ENCODE measurements at places on chromosomes 1 and 21.
A peak's percentile ranks its signal among the peaks of the same experiment; 100 is the strongest.

DNA sequence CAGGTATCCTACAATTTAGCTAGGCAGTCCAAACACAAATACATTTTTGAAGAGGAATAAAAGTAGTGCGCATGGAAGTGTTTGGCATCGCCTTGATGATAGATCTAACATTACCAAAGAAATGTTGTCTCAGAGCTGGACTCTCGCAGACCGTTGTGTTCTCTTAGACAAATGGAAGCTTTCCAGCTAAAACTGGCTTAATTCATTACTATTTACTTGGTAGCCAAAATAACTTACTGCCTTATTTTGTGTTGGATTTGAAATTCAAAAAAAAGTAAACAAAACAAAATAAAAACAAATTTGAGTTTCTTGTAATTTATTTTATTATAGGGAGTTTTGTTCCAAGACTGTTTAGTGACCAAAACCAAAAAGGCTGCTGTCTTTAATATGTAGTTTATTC is 51.6 kb downstream of the PDE4B start:
- DNase-seq, result no peak

DNA sequence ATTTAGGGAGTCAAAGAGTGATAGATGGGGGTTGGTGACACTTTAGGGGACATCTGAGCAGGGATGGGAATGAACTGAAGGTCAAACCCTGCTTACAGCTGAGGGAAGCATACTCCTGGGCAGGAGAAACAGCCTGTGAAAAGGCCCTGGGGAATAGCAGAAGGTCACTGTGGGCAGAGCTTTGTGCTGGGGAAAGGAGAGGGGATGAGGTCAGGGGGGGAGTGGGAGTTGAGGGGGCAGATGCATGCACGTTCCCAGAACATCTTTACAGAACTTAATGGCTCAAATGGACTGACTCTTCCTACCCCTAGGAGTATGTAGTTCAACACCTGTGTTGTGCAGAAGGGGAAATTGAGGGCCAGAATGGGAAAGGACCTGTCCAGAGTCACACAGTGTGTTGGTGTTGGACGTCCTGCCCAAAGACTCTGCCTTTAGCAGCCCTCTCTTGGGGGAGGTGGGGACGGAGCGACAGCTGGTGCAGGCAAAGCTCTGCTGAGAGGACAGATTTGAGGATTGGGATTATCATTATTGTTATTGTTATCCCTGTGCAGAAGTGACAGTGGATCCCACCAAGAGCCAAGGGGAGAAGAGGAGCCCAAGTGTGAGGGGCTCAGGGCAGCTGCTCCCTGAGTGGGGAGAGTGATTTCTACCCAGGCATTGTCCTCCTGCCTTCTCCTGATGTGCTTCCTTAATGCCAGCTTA is 116.5 kb downstream of the PTPRU start:
- no peak for DNase-seq

DNA sequence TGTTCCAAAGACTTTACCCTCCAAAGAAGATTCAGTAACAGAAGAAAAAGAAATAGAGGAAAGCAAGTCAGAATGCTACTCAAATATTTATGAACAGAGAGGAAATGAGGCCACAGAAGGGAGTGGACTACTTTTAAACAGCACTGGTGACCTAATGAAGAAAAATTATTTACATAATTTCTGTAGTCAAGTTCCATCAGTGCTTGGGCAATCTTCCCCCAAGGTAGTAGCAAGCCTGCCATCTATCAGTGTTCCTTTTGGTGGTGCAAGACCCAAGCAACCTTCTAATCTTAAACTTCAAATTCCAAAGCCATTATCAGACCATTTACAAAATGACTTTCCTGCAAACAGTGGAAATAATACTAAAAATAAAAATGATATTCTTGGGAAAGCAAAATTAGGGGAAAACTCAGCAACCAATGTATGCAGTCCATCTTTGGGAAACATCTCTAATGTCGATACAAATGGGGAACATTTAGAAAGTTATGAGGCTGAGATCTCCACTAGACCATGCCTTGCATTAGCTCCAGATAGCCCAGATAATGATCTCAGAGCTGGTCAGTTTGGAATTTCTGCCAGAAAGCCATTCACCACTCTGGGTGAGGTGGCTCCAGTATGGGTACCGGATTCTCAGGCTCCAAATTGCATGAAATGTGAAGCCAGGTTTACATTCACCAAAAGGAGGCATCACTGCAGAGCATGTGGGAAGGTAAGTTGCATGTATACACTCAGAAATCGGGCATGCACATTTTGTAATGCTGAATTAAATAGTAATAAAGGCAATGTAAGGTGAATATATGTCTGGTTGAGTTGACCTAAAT is 97.2 kb downstream of the ZFYVE9 start:
- peak; percentile 26 for DNase-seq

DNA sequence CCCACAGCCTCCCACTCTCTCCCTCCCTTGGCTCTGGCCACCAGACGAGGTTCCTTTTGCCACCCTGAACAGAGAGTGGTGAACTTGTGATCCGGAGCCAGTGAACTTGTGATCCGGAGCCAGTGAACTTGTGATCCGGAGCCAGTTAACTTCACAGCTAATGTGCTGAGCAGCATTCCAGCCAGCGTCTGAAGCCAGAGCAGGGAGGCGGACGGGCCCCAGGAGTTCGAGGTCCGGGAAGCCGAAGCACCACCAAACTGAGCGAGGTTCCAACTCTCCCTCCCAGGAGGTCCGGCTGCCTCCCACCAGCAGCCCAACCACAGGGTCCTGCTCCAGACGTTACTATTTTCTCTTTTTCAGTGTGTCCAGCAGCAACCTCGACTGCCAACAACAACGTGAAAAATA is 85.8 kb downstream of the SYF2 start:
- DNase-seq, result no peak

- no peak for DNase-seq
These were observed 56.9 kb downstream of the KLHDC7A start for GRCh38 chr1:18537386-18538306.

DNA sequence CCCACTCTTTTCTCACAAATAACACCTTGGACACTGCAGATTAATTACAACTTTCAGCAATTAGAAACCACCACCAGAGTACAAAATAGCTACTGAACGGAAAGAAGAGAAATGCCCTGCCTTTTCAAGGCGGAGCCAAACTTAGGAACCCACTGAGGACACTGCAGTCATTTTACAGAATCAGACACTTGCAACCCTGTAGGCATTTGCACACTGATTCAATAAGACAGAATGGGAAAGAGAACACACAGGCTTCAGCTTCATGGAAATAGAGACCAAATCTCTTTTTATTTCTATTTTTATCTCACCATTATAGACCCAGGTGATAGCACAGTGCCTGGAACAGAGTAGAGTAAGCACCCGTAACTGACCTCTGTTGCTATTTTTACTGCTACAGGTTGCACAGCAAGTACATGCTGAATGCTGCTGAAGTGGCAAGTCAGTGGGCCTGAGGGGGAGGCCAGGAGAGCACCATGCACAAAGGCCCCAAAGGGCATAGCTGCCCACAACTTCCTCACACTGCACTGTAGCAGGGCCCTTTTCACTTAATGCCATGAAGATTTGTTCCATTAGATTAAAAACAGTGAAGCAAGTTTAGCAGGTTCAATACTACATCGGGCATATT is 50.7 kb upstream of the EDARADD start:
- no peak for DNase-seq

DNA sequence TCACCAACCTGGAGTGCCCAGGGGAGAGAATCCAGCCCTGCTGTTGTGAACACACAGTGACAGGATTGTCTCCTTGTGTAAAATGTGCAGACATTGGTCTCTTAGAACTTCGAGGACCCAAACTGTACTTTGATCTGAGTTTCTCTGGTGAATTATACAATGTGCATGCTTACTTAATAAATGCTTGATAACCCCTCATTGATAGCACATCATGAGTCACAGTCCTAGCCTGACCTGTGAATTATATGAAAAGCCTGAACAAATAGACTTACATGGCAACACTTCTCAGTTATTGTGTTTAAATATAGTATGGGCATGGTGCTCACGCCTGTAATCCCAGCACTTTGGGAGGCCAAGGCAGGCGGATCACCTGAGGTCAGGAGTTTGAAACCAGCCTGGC is 22.6 kb downstream of the IFNGR2 start:
- no peak for DNase-seq

DNA sequence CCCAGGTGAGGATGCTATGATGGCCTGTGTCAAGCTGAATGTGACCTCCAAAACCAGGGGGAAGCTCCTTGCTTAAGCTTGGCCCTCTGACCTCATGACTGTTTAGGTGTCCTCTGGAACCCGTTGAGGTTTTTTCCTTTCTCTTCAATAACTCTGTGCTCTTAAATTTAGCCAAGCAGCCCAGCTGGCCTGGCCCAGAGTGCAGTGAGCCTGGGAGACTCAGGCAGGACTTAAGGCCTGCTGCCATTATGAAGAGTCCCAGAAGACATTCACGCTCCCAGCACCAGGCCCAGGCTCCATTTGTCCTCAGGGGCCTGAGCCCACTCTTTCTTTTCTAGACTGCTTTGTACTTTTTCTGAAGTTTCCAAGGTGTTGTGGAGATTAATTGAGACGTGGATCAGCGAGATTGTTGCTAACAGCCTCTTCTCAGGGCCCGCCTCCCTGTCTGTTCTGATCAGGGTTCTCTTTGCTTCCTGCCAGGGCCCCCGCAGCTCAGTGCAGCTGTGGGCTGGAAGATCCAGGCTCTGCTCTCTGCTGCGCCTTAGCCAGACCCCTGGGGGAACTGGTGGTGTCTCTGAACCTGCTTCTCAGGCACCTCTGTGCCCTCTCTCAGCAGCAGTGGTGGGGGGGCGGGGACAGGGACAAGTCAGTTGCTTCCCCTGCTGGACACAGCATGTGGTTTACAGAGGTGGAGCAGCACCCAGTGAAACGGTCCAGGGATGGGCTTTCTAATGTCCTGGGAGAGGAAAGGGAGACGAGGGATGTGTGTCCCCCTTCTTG is 124.2 kb downstream of the GRIK3 start:
- DNase-seq, result no peak

- DNase-seq, result peak; percentile 63
These were observed 4.9 kb upstream of the B4GALT3 start for GRCh38 chr1:161182214-161182613.
